Activated CD4-positive, alpha-beta T cell treated with anti-CD3 and anti-CD28 coated beads, Interleukin-2, amount 50 U/mL, for 4 hours (primary cell): ENCODE measurements at places on chromosomes 3 and 15.
A peak's percentile ranks its signal among the peaks of the same experiment; 100 is the strongest.

GRCh38 chr15:66964111-66964738 is 101.2 kb upstream of the SMAD3 start:
- no peak for DNase-seq

DNA sequence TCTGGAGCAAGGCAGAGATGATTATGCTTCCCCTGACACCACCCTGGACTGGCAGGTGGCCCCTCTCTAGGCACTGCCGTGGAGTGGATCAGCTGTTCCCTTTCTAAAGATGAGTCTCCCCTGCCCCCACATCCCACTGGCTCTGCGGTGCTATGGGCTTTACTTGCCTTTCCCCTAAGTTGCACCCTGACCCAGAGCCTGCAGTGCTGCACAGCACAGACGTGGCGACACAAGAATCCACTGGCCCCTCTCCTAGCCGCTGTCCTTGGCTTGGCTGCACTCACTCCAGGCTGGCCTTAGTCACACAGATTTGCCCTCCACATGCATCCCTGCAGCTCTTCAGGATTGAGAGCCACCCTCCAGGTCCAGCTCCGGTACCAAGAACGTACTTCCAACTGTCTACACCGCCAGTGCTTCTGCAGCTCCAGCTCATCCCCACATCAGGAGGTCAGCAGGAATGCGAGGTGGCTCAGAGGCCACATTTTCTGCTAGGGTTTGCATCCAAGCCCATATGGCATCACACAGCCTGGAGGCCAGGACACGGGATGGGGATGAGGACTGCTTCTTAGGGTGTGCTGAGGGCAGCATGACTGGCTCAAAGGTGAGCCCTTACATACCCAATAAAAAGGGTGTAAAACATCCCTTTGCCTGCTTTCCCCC is 82.4 kb upstream of the RASGRF1 start:
- no peak for DNase-seq

DNA sequence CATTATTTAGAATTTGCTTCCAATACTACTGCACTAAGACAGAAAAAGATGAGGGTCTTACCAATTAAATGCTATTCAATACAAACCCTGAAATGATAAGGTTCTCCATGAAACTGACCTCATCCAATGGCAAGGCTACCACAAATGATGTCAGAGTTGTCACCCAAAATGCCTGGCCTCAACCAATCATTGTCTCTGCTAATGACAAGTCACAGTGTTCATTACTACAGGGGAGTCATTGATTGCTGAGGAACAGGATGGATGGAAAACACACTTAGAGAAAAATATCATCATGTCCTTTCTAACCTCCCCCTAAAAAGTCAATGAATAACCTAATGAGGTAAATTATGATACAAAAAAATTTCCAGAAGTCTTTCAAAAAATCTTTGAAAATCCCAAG is 91.0 kb downstream of the FOXP1 start:
- DNase-seq: peak; percentile 25

DNA sequence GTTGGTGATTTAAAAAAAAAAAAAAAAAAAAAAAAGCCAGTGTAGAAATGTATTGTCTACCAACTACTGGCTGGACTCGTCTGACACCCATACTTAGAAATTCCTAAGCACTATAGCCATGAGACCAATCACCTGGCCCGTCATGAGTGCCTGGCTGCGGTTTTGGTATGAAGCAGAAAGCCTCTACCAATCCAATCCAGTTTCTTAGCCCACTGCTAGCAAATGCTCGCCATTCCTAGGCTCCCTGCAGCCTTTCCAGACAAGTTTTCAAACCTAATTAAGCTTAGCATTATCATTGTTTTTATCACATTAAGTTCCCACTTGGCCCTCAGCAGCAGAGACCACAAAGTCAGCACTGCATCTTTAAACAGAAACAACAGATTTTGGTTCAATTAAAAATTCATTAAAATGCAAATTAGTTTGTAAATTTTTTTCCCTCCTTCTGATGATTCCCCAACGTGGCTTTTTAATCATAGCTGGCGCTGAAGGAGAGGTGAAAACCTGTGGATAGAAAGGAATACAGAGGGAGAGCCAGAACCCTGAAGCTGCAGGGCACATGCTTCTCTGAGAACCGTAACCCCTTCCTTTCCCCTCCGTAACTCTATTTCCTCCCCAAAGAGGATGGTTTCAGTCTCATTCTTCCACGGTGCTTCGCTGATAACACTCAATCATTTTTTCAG is 32.2 kb upstream of the ST8SIA2 start:
- DNase-seq: no peak

DNA sequence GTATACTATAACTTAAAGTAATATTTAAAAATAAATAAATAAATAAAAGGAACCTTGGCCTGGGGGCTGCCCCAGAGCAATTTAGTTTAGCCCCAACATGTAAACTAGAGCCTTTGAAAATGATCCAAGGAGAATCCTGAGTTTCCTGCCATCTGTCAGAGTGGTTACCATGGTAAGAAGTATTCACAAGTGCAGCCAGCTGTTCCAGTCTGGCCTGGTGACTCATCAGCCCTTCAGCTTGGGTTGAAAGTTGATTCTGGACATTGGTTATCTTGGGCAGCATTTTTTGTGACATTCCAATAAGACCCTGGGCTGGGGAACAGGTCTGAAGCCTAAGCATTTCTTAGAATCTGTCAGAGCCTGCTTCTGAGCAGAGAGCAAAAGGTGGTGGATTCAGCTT is 72.7 kb upstream of the LRTM1 start:
- no peak for DNase-seq

DNA sequence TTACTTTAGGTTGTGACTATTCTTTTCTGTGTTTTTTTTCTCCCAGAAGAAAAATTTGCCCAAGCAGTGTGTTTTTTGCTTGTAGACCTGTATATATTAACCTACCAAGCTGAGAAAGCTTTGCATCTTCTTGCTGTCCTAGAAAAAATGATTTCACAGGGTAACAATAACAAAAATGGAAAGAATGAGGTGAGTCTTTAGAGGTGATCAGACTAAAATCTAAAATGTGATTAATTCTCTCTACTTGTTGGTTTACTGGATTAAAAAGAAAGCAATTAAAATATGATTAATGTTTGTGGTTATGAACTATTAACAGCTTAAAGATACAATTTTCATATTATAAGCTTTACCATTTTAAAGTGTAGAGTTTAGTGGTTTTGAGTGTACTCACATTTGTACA is 28.2 kb downstream of the CNOT10 start:
- DNase-seq: no peak

DNA sequence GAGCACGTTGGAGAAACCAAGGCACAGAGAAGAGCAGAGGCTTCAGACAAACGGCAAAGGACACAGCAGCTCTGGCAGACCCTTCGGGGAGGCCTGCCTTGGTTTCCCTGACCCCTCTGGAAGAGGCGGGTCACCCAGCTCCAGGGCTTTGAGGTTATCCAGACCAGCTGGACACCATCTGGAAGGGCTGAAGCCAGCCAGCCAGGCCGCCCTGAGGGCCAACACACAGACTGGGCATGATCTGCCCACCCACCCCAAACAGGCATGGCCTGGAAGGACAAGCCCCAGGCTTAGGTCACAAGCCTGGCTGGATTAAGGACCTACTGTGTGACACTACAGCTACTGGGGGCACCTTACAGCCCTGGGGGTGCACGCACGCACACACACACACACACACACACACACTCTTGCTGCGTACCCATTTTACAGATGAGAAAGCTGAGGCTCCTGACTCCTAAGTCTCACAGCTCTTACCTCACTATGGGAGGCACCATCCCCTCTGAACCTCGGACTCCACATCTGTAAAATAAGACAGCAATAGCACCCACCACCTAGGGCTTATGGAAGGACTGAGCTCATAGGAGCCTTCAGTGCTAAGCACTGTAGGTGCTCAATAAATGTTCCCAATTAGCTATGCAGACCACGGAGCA is 10.8 kb downstream of the PLXND1 start:
- no peak for DNase-seq

DNA sequence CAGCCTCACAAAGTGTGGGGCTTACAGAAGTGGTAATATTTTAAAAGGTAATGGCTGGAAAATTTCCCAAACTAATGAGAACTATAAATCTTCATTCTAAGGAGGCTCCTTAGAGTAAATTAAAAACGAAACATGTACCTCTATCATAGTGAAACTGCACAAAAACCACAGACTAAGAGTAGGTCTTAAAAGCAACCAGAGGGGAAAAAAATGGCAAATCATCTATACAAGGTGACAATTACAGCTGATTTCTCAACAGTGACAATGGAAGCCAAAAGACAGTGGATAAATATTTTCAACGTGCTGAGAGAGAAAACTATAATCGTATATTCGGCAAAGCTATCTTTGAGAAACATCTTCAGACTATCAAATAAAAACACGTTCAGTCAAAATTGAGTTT is 20.6 kb downstream of the HEG1 start:
- DNase-seq: no peak

DNA sequence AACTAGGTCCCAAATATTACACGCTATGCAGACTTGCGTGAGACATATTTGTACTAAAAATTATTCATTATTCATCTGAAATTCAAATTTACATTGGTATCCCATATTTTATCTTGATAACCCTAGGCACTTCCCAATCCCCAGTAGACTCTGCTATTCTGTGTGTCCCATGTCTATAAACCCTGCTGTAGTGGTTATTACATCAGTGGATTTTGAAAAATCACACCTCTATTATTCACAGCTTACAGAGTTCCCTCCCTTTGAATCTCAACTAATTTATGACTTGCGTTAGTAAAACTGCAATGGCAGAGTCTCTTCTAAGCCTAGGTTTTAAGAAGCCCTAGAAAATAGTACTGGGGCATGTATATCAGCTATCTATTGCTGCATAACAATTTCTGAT is 54.3 kb downstream of the TRIM69 start:
- DNase-seq: no peak

DNA sequence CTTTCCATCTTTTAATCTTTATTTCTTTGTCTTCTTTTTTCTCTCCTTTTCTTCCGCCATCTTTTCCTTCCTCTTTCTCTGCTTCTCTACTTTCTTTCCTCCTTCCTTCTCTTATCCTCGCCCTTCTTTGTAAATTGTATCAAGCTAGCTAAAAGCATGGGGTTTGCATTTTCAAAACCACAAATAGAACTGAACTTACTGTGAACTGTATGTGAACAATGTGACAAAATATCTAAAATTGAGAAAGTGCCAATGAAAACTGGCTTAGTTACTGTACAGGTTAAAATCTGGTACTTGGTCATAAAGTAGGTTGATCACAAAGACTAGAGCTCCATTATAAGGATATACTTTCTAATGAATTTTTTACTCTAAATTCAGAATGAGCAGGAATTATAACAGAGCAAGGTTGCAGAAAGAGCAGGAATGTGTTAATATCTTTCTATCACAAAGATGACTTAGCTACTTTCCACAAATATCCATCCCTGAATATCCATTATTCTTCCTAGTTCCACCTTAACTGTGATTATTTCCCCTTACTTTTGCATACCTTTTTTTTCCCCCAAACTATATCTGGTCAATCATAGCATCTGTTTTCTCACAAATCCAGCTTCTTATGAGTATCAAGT is 122.4 kb downstream of the LSAMP start:
- DNase-seq: no peak

- no peak for DNase-seq
Measured at GRCh38 chr3:53823956-53824657, 22.1 kb downstream of the CHDH start.

DNA sequence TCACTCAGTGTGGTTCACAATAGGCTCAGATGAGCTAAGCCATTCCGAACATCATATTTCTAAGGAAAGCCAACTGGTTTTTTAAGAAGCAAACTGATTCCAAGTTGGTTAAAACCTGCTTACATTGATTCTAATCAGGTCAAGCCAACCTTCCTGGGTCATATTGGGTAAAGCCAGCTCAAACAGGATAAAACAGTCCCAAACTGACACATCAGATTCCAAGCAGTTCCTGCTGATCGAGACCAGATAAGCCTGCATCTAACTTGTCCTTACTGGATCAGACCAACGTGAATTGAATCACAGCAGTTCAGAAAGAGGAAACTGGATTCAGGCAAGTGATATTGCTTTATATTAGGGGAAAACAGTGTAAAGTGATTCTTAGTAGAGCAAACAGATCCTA is 18.6 kb upstream of the THSD4 start:
- DNase-seq: no peak

GRCh38 chr3:43260412-43260811 is 25.9 kb upstream of the SNRK start:
- DNase-seq: no peak

- DNase-seq: no peak
Measured at GRCh38 chr3:167480748-167481147, 6.9 kb upstream of the SERPINI2 start.

GRCh38 chr3:45693941-45694521 is 4.8 kb downstream of the SACM1L start:
- no peak for DNase-seq

- no peak for DNase-seq
Measured at GRCh38 chr3:152910211-152910610, 75.3 kb downstream of the P2RY1 start.

- no peak for DNase-seq
Measured at GRCh38 chr3:11128682-11129632, 25.3 kb upstream of the HRH1 start.

DNA sequence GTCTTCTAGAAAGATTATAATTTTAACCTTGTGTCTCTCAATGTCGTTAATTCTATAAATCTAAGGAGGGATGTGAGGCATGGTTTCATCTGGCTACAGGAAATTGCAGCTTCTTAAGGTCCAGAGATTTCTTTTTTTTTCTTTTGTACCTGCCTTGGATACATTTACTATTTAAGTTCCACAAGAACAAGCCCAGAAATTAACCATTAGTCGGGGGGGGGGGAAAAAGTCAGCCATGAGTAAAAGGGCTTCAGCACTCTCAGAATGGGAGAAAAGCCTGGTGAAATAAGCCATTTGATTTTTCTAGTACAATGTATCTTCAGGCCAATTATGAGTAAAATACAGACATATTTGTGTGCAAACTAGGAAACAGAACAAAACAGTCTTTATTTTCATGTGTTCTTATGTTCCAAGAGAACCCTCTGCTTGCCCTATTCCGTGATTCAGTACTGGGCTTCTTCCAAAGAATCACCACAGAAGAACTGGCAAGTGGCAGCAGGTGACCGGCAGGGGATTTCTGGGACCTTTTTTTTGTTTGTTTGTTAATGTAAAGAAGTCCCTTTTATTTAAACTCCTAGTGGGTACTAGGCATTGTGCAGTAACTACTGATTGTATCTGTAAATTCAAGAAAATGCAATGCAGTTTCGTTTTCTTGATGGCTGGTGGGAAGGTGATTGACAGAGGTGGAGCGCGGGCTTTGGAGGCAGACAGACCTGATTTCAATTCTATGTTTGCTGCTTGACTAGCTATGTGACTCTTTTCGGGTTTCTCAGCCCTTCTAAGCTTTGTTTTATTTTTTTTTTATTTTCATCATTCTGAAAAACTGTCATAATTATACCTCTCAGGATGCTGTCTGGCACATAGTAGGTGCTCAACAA is 82.5 kb downstream of the PEX5L start:
- DNase-seq: no peak

- no peak for DNase-seq
Measured at GRCh38 chr3:70057426-70057825, 57.9 kb downstream of the SAMMSON start.

GRCh38 chr15:94400526-94401298 is 169.4 kb downstream of the MCTP2 start:
- DNase-seq: no peak

- no peak for DNase-seq
Measured at GRCh38 chr3:139764936-139765335, 87.2 kb upstream of the NMNAT3 start.
